ENCODE measurements at places on chromosomes 7 and 10.

- DNase-seq = no peak
Measured at GRCh38 chr10:97851341-97852001, 1.8 kb downstream of the GOLGA7B start.

- DNase-seq = no peak
Measured at GRCh38 chr10:113867904-113868303, 13.4 kb downstream of the NHLRC2 start.

DNA sequence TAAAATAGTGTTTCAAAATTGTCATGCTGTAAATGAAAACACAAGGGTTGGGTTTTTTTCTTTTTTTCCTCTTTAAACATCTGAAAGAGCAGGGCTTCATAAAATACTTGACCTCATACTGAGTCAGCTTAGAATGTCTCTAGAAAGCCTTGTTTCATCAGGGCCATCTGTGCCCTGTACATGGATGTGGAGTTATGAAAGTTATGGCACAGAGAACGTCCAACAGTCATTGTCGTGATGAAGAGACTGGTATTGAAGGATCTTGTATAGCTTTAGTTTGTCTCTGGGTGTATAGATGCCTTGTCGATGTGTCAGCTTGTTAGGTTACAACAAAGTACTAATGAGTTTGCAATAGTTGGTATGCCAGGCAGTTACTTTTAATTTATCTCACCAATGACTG, 127.3 kb downstream of the FAM204A start:
- no peak for DNase-seq

DNA sequence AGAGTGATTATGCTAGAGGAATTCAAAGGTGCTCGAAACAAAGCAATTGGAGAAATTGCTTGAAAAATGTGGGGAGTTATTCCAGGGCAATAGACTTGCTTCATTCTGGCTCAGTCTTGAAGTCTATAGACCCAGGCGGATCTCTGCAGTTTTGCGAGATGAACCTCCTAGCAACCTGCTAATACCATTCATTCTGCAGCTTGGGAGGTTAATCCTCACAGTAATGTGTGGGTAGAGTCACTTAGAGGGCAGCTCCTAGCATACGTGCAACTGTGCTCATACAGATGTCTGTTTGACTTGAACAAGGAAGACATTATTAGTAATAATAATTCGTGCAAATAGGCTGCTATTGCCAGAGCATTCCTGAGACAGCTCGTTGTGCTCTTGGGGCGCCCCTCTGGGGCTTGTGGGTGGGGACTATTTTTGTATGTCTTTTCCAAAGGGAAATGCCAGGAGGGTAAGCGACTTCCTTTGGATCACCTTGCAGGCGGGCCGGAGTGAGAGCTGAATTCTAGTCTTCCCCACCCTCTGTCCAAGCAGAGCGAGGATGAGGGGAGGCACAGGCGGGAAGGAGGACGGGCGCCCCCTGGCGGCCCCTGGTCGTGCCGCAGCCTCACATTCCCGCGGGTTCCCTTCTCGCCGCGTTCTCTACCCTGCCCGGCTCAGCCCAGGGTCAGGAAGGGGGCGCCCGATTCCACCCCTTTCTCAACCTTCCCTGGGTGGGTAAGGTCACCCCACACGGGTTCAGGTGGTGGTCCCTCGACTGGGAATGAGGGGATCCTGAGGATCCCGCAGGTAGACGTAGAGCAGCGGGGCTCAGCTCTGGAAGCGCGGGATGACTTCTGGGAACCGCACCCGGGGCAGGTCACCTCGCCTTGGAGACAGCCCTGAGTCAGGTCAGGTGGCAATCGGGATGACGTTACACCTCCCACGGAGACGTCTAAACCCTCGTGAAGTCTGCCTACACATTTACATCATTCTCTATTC, 241.5 kb downstream of the PHTF2 start:
- DNase-seq = no peak

DNA sequence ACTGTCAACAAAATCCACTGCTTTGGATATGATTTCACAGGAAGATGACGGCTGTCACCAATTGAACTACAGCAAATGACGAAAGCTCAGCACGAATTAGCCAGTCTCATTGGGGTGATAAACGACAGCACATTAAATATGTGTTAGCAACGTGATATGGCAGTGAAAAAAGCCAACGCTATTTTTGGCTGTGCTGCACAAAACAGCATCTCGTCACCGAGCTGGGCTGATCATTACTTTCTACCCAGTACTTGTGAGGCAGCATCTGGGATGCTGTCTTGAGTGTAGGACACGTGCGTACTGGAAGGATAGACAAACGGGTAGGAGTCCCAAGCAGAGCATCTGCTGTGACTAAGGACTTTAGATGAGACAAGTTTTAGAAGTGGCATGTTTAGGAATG, 138.3 kb downstream of the EXOC4 start:
- DNase-seq = no peak

GRCh38 chr7:86785641-86786040, 141.9 kb downstream of the GRM3 start:
- DNase-seq = no peak

DNA sequence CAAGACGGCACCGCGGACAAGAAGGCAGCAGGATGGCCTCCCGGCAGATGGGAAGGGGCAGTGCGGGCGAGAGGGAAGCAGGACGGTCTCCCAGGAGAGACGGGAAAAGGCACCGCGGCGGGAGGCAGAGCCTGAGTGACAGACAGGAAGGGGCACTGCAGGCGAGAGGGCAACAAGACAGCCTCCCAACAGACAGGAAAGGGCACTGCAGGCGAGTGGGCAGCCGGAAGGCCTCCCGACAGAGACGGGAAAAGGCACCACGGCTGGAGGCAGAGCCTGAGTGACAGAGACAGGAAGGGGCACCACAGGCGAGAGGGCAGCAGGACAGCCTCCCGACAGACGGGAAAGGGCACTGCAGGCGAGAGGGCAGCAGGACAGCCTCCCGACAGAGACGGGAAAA, 32.6 kb downstream of the ESYT2 start:
- DNase-seq = no peak

All from left hindlimb (tissue), 1 donor.